ENCODE measurements at places on chromosomes 6 and 20.

- DNase-seq, result no peak
These were observed 138.3 kb upstream of the TSHZ2 start for GRCh38 chr20:52833901-52834300.

DNA sequence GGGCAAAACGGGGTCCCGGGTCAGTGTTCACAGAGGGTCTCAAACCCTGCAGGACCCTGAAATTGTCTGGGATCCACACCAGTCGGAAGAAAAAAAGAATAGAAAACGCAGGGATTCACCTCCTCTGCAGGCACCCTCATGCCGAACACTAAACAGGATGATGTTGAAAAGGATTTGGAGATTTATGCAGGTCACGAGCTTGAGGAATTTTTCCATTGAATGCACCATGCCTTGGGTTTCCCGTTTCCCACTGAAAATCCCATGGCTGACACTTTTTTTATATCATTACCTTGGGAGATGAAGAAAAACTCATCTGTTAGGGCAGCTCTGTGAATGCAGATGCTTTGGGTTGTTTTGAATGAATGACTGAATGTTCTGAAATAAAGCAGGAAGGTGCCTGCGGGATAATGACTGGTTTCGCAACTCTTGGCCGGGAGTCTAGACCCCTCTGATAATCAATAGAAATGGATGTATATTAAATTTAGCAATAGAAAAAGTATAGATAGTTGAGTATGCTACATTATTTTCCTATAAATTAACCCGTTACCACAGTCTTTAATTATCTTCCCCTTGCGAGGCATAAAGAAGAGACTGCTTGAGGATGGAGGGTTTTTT, 147.5 kb upstream of the AFDN start:
- DNase-seq, result no peak

GRCh38 chr6:160088069-160088783, 33.4 kb upstream of the SLC22A1 start:
- no peak for DNase-seq

- no peak for DNase-seq
These were observed 122.3 kb downstream of the NKAIN2 start for GRCh38 chr6:123925842-123926399.

DNA sequence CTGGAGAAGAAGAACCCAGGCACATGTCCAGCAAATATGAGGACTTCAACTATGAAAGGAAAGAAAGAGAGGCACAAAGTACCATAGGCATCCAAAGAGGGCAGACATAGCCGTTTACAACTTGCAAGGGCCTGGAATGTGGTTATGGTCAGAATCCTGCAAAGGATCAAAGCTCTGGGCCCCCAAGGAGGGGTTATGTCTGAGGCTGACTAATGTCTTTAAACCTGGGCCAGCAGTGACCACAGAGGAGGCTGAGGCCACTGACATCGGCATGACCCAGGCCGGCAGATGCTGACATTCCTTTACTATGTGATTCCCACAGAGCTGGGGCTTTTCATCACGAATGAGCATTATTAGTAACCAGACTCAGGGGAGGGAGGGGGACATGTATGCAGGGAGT, 861.1 kb downstream of the DHX35 start:
- DNase-seq, result no peak

- DNase-seq, result no peak
These were observed 145.7 kb upstream of the MAN1A1 start for GRCh38 chr6:119495230-119495683.

DNA sequence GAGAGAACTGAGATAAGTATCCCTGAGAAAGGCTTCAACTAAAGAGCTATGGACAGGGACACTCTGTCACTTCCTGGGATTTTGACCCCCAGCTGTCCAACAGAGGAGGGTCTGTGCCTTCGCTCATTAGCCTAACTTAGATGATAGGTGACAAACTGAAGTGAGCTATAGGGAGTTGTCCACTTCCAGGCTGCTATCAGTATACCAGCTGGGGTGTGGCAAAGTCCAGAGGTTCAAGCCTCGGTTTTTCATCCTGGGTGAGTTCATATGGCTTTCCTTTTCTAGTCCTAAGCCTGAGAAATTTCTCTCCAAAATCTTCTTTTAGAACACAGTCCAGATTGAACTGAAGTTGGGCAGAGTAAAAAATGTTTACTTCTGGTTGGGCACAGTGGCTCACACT, 5.9 kb upstream of the PAQR8 start:
- DNase-seq, result no peak

DNA sequence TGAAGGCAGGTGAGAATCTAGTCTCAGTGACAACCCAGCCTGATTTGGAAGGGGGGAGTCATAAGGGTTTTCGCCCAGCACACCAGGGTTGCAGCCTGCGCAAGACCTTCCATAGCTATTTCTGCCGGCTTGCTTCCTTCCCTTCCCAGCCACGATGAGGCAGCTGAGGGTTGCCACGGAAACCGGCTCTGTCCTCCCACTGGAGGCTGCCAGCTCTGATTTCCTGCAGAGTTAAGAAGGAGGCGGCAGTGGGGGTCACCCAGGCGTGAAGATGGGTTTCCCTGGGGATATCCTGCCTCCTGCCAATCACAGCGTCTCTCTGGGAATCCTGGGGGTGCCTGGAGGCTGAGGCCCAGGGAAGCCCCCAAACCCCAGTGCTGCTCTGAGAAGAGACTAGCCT, 23.1 kb upstream of the KCNB1 start:
- no peak for DNase-seq

GRCh38 chr6:134640229-134640628, 309.7 kb downstream of the ALDH8A1 start:
- no peak for DNase-seq

- no peak for DNase-seq
These were observed 116.7 kb downstream of the SOX4 start for GRCh38 chr6:21710216-21710615.

- DNase-seq, result no peak
These were observed 122.8 kb downstream of the ALDH8A1 start for GRCh38 chr6:134826889-134827737.

DNA sequence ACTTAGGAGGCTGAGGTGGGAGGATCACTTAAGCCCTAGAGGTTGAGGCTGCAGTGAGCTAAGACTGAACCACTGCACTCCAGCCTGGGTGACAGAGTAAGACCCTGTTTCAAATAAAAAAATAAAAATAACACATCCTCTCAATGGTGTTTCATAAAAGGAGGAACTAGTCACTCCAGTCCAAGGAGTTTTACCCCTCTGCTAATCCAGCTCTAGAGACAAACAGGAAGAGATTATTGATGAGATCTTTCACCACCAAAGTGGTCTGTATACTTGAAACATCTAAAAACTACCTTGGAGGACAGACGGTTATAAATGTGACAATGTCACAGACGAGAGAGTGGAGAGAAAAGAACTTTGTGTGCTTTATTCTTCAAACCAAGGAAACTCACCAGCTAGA, 58.2 kb downstream of the PIGU start:
- DNase-seq, result no peak

DNA sequence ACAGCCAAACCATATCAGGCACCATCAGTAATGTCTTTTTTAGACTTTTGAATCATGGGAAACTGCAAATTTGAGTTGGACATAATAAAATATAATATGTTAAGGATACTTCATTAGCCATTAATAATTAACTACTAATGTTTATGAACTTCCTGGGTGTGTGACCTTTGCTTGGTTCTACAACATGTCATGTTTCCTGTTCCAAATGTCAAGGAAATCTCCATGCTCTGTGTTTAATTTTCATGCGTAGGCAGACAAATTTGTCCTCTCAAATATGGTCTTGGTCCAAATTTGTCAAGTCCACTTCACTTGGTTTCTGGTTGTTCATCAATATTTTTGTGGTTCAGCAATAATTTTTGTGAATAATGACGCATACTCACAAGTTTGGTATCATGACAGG, 410.5 kb downstream of the BMP2 start:
- no peak for DNase-seq

DNA sequence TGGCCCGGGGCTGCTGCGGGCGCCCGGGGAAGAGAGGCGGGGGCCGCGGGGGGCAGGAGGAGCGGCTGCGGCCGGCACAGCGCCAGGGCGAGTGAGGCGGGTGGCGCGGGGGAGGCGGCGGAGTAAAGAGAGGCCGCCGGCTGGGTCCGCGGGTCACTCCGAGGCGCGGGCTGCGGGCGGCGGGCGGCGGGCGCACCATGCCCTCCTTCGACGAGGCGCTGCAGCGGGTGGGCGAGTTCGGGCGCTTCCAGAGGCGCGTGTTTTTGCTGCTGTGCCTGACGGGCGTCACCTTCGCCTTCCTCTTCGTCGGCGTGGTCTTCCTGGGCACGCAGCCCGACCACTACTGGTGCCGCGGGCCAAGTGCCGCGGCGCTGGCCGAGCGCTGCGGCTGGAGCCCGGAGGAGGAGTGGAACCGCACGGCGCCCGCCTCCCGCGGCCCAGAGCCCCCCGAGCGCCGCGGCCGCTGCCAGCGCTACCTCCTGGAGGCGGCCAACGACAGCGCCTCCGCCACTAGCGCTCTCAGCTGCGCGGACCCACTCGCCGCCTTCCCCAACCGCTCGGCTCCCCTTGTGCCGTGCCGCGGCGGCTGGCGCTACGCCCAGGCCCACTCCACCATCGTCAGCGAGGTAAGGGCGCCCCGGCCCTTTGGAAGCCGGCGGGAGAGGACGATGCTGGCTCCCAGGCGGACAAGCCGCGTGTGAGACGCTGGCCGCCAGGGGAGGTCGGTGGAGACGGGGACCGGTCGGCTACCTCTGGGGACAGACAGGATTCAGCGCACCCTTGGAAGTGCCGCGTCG, at the start of gene SLC22A3:
TSS of gene SLC22A3 (plus strand) at position 156 of the 797 bp plus-strand sequence. CDS start at position 198, 42 bp downstream.
- DNase-seq, result no peak

DNA sequence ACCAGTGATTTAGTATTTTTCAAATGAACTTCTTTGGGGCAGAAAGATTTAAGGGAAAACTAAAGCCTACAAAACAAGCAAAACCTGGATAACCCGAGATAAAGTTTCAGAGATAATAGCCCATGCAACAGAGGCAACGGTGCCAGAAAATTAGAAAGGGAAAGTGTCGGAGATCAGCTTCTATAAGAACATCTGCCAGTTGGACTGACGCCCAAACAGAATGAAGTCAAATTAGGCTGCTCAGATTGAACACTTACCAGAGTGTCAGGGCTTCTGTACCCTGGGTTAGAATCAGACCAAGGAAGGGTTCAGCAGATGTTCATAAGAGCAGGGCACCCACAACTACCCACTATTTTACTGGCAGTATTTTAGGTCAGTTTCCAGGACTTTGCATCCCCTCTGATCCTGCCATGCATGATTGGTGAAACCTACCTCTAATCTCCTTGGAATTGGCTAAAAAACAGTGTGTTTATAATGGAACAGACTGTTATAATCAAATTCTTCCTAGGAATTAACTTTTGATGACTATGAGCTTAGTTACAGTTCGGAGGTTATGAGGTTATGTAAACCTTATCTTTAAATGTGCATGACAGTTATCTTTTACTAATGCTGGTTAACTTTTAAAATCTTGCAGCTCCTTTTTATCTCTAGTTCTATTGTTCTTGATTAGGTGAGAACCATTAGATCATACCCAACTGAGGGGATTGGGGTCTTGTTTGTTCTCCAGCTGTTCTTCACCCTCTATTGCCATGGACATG, 13.1 kb downstream of the BMP2 start:
- DNase-seq, result no peak

GRCh38 chr20:2149507-2149906, 47.9 kb downstream of the STK35 start:
- no peak for DNase-seq

- DNase-seq, result no peak
These were observed 233.1 kb upstream of the ZNF217 start for GRCh38 chr20:53826597-53827291.

DNA sequence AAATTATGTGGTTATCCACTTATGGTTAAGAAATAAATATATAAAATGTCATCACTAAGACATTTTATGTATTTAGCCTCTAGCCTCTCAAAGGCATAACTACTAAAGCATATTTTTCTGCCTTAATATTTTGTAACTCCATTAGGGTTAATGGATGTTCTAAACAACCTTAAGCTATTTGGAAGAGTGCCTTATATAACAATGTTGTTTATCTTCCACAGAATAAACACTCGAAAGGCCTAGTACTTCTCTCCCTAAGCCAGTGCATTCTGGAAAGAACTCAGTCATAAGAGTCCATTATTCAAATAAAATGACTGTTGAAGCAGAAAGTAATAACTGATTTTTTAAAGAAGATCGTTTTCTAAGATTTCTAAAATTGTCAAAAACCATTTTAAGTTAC, 15.0 kb upstream of the PRIM2 start:
- DNase-seq, result no peak

DNA sequence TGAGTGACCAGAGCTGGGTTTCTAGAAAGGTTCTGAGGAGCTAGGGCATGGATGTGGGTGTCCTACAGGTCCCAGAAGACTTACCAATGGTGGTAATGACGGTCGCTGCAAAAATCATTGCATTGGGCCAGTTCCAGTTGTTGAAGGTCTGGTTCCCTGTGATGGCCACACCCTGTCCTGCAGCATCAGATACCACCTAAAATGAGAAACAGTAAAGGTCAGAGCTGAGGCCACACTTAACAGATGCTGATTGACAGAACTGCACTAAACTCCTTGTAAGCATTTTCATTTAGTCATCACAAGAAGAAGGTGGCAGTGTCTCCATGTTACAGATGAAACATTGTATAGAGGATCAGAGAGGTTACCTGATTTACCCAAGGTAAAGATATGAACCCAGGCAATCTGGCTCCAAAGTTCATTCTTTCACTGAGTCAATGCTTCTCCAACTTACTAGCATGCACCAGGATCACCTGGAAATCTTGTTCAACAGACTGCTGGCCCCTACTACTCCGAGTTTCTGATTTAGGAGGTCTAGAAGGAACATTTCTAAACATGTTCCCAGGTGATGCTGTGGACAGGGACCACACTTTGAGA, 33.4 kb downstream of the KCNK5 start:
- DNase-seq, result no peak

GRCh38 chr6:83273596-83273995, 80.4 kb downstream of the RWDD2A start:
- no peak for DNase-seq

All from activated naive CD4-positive, alpha-beta T cell treated with Interleukin-2 at 50 U/mL for 16 hours (primary cell).